HCT116 (cell line): ENCODE measurements at places on chromosomes 5 and 9. TPM values are rescaled to one million over a fixed set of nuclear protein-coding genes. Genes with fewer than 3 reads are reported as not detected.

The CBY3 gene
- not detected for total RNA-seq

DNA sequence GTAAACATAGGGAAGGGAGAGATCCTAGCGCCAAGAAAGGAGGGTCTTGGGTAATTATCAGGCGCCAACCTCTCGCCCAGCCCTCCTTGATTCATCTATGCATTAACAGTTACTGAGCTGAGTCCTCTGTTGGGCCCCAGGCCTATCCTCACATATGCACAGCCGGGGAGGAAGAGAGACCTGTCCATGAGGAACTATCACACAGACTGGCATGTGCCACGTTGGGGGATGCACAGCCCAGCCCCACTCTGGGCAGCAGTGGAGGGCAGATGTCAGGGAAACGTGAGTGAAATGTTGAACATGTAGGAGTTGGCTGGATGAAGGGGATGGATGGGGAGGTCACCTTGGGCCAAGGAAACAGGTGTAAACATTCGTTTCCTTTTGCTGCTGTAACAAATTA, 18.8 kb upstream of the ENHO start:
- no peak for DNase-seq

The TMEM232 gene
- total RNA-seq, result 1.2 TPM

- DNase-seq, result no peak
Measured at GRCh38 chr9:121852651-121853616, 201.5 kb downstream of the DAB2IP start.

GRCh38 chr9:3951161-3951665, 348.7 kb downstream of the GLIS3 start:
- no peak for DNase-seq

DNA sequence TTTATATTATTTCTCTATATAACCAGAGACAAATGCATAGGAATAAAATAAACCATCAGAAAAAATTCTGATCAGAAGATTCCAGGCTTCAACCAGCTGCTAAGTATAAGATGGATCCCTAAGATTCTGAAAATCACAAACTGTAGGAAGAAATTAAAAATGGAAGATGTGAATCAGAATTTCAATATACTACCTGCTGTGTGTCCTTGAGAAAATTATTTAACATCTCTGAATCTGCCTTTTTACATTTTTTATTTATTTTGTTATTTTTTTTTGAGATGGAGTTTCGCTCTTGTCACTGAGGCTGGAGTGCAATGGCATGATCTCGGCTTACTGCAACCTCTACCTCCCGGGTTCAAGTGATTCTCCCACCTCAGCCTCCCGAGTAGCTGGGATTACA, 187.2 kb downstream of the GNAQ start:
- DNase-seq, result no peak

DNA sequence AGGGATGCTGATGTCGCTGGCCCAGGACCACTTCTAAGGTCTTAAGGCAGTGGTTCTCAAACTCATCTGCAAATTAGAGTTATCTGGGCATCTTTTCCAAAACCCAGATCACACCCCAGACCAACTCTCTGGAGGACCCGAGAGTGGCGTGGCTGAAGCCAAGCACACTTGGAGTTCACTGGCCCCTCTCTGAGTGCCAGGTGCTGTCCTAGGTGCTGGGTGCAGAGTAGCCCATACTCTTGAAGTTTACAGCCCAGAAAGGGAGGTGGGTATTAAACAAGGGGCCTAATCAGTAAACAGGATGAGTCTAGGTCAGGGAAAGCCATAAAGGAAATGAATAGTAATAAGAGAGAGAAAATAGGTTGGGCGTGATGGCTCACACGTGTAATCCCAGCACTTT, 17.6 kb downstream of the CAMK2A start:
- DNase-seq, result no peak

GRCh38 chr5:118165619-118166018, 822.7 kb downstream of the DTWD2 start:
- no peak for DNase-seq

The MARCHF11 gene
- not detected for total RNA-seq

DNA sequence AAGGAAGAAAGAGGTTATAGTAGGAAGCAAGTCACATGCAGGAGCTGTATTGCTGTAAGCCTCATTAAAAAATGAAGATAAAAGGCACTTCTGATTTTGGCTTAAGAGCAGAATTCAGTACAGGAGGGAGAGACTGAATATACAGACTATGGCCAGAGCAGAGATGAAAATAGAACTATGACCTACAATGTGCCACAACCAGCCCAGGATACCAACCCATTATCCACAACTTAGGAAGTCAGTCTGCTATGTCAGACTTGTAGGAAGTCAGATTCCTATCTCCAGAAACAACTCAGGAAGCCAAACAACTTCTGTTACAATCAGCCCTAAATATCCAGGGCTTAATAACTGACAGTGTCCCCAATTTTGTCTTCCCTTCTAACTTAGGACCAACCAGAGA, 156.2 kb upstream of the ANKH start:
- DNase-seq, result no peak

- no peak for DNase-seq
Measured at GRCh38 chr5:137954131-137954879, 65.0 kb downstream of the PKD2L2 start.

The SPINK13 gene
- total RNA-seq, result not detected
